ENCODE measurements at places on chromosomes 5 and 9. TPM values are rescaled to one million over a fixed set of nuclear protein-coding genes. Genes with fewer than 3 reads are reported as not detected.
A peak's percentile ranks its signal among the peaks of the same experiment; 100 is the strongest.

DNA sequence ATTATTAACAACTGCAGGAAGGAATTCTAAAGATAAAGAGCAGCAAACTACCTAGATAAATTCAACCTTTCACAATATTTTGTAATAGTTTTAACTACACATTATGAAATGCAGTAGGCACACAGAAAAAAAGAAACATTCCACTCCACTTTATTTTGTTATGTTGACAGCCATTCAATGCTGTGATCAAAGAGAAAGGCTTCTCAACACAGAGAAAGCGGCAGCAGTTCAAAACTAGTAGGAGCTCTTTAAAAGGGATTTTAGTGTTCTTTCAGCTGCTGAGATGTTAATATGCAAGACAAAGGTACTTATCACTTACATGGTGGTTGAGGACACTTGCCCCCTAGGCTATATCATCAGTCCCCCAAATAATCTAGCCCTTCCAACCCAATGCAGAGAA, 11.6 kb downstream of the CEMIP2 start:
- DNase-seq: no peak

DNA sequence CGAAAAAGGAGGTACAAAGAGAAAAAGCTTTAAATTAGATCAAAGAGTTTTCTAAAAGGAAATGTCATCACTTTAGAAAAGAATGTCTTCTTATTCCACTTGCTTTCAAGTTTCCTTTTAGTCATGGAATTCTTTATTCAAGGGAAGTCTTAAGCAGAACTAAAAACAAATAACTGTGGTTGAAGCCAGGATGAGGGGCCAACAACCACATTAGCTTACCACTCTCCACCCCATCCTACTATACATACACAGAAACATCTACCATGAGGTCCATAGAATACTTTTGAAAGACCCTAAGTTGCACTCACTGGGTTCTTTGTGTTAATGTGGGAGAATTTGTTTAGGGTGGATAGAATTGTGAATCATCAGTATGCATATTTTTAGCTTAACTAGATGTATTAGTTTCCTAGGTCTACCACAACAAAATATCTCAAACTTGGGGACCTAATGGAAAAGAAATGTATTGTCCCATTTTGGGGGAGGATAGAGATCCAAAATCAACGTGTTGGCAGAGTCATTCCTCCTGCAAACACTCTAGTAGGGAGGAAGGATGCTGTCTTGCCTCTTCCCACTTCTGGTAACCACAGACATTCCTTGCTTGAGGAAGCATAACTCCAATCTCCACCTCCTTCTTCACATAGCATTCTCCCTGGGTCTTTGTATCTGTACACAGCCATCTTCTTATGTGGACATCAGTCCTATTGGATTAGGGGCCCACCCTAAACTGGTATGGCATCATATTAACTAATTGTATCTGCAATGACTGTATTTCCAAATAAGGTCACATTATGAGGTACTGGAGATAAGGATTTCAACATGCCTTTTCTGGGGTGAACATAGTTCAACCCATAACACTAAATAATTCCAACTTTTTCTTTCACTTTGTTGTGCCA, 239.4 kb downstream of the LURAP1L start:
- DNase-seq: no peak

GRCh38 chr9:13661014-13661413, 381.5 kb upstream of the MPDZ start:
- DNase-seq: no peak

DNA sequence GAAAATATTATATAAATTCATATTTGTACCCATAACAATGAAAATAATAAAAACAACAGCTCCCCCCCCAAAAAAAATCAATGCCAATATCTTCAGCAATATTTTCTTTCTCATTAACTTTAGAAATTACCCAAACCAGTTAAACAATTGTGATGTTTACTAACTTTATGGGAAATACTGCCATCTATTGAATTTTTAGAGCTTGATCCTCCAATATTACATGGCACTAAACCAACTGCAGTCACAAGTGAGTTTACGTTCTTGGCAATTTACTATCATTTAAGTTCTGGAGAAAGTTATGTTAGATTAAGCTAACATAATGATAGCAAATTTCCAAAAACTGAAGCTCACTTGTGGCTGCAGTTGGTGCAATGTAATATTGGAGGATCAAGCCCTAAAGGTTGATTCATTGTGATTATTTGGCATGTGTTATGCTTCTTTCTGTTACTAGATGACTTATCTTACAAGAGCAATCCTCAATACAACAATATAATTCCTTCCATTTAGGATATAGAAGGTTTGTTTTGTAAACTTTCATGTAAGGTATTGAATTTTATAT, 379.5 kb downstream of the CDH18 start:
- peak; percentile 1 for DNase-seq

GRCh38 chr9:88530051-88530450, 4.9 kb upstream of the NXNL2 start:
- peak; percentile 60 for DNase-seq

SPATA6L gene
- total RNA-seq: 15.1 TPM

ACTL7A gene
- total RNA-seq: not detected

SPINK6 gene
- total RNA-seq: not detected

Data from kidney (tissue), 22 donors.